ENCODE measurements at places on chromosomes 1 and 21.

- DNase-seq = no peak
Observed at GRCh38 chr1:41351262-41352151, 9.7 kb upstream of the FOXO6 start.

GRCh38 chr1:207972337-207972736 lies 61.4 kb upstream of the CD34 start:
- DNase-seq = no peak

GRCh38 chr21:42847726-42848125 lies 31.6 kb downstream of the WDR4 start:
- no peak for DNase-seq

- no peak for DNase-seq
Observed at GRCh38 chr1:178057141-178057765, 36.7 kb upstream of the RASAL2 start.

- no peak for DNase-seq
Observed at GRCh38 chr1:236421022-236421421, 26.9 kb downstream of the EDARADD start.

DNA sequence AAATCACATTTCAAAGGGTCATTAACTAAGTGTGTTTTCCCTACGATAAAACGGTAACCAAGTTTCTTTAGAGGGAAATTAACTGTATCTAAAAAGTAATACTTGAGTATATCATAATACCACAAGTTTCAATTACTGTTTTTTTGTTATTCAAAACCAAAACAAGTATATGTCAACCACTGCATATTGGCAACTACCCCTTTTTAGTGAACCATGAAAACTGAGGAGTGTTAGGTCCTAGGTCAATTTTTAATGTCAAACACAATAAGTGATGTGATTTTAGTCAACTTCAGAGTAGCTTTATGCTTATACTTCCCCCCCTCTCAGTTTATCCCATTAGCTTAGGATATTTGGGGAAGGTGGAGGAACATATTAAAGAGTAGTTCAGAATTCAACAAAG lies 10.4 kb downstream of the NSL1 start:
- no peak for DNase-seq

- no peak for DNase-seq
Observed at GRCh38 chr1:32116531-32116930, 8.7 kb downstream of the KPNA6 start.

DNA sequence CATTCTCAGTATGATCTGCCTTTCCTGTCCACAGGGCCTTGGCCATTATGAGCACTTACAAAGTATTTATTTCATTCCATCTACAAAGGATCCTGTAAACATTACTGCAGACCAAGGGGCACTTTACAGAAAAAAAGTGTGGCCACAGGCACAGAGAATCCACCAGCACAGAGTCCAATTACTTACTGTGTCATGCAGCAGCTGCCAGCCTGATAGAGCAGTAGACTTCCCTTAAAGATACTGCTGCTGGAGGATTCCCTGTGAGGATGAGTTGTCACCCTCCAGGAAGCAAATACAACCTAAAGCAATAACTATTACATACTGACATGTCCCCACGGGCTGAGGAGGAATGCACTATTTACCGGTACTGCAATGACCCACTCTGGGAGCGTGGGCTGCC lies 97.1 kb upstream of the COG2 start:
- DNase-seq = no peak

- DNase-seq = no peak
Observed at GRCh38 chr1:31949862-31950261, 11.7 kb upstream of the PTP4A2 start.

DNA sequence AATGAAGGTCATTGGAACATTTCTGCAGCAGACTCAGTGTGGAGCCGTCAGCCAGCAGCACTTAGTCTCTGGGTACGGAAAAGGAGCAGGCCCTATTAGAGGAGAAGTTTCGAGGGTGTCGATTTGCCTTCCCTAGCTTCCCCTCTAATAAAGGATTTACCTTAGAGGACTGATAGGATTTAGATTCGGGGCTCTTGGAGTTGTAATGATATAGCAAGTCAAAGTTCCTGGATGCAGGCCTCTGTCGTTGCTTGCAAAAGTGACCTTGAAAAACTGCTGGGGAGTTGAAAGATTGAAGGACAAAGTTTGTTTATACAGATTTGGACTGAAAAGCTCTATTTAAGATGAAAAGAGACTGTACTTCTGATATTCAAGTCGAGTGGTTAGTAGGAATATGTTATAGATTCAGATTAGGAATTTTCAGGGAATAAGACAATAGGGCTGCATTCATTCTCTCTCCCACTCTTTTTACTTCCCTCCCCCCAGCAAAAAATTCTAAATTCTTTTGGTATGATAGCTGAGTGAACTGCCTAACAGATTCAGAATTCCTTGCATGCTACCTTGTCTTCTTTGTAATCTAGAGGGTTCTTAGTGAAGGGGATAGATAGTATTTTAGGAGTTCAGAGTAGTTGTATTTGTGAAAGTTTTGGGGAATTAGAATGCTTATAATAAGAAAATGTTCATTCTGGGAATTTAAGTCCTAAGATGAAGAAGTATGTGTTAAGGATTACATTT lies 19.2 kb downstream of the NFYC start:
- no peak for DNase-seq

DNA sequence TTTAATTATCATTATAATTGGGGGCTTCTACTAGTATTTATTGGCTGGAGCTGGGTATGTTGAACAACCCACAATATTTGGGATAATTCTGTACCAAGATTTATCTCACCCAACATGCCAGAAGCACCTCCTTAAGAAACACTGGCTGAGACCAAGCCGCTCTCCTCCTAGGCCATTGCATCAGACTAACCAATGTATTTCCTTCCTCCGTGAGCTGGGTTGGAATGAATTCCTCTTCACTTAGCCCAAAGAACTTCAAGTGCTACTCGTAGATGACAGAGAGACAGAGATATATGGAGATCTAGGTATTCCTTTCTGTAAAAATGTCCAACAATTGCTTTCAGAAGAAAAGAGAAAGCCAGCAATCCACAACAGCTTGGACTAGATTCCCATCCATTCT lies 87.2 kb upstream of the ETS2 start:
- no peak for DNase-seq

GRCh38 chr21:38520511-38520910 lies 22.2 kb upstream of the ERG start:
- no peak for DNase-seq

DNA sequence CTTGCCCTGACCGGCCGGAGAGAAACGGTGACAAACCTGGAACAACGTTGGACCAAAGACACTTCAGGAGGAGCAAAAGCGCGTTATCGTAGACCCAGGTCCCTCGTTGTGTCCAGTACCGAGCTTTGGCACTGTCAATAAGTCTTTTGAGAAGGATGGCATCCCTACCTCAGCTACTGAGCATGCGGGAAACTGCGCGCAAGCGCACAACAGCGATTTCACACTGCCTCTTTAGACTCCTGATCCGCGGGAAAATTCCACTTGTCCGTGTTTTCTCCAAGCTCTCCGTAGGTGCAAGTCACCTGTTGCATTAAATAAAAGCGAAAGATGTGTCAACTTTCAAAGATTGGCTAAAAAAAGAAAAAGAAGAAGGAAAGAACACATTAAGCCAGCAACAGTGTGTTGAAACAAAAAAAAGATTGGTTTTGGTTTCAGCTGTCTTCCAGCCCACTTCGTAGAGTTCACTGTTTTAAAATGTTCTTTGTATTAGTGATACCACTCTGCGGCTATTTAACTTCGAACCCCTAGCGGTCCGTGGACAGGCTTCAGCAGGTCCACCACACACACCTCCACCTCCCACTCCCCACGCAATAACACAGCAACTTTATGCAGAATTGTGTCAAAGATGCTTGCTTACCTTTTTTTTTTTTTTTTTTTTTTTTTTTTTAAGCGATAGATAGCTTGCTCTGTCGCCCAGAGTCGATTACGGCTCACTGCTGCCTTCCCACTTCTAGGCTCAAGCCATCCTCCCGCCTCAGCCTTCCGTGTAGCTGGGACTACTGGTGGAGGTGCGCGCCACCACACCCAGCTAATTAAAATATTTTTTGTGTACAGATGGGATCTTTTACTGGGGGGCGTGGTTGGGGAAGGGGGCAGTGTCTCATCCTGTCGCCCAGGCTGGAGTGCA lies at the start of gene BPNT1:
Gene BPNT1 (minus strand): TSS at position 139 of the 907 bp plus-strand sequence. CDS start 9,942 bp downstream, outside the sequence.
- peak; percentile 98 for DNase-seq

DNA sequence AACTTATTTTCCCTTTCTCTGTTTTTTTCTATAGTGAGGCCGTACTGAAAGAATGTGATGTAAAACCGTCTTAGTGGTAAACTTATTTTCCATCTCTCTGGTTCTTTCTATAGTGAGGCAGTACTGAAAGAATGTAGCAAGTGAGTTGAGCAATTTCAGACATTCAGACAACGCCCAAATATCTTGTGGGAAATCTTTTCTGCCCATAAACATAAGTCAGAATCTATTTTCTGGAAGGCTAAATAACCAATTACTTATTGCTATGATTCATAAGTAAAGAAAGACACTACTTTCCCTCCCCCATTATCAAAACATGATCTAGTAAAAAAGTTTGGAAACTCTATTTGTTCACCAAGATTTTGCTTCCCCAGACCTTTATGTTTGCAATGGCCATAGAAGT lies 18.8 kb upstream of the SCCPDH start:
- DNase-seq = no peak

GRCh38 chr1:157325220-157325619 lies 187.0 kb upstream of the ETV3 start:
- no peak for DNase-seq

DNA sequence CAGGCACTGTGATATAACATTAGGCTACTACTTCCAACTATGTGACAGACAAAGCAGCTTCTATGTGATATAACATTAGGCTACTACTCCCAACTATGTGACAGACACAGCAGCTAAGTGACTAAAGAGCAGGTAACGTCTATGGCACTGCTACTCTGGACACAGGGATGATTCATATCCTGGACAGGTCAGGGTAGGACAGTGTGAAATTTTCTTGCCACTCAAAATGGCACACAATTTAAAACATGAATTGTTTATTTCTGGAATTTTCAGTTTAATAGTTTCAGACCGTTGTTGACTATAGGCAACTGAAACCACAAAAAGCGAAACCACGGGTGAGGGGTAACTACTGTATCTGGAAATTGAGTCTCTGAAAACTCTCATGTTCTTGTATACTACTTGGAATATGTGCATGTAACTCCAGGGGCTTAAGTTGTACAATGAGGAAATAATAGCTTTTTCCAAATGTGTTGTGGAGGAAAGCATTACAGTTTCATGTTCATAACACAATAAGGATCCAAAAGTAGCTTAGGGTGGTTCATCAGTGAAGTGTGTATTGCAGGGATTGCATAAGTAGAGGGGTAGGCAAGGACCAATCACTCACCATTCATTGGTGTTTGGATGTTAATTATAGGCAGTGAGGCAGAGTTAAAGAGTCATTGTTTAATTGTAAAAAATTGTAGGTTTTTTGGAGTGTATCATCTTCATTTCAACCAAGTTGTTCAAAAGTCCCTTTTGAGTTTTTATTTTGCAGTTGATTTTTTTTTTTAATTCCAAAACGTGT lies 5.3 kb downstream of the DTL start:
- DNase-seq = no peak

- DNase-seq = no peak
Observed at GRCh38 chr1:36796733-36797132, 237.6 kb downstream of the GRIK3 start.

DNA sequence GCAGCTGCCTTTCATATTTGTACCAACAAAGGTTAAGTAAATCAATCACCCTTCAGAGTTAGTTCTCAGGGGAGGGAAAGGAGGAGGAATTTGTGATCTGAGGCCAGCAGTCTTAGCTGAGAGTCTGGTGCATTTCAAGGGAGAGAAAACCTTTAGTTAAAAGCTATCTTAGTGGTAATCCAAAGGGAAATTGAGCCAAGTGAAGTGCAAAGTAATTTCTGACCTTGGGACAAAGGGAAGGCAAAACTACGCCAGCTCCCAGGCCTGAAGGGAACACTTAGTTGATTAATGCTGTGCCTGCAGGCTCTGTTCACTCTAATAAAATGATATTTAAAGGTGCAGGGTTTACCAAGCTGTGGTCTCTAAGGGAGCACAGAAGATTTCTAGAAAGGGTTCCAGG lies 23.1 kb upstream of the FMOD start:
- no peak for DNase-seq

DNA sequence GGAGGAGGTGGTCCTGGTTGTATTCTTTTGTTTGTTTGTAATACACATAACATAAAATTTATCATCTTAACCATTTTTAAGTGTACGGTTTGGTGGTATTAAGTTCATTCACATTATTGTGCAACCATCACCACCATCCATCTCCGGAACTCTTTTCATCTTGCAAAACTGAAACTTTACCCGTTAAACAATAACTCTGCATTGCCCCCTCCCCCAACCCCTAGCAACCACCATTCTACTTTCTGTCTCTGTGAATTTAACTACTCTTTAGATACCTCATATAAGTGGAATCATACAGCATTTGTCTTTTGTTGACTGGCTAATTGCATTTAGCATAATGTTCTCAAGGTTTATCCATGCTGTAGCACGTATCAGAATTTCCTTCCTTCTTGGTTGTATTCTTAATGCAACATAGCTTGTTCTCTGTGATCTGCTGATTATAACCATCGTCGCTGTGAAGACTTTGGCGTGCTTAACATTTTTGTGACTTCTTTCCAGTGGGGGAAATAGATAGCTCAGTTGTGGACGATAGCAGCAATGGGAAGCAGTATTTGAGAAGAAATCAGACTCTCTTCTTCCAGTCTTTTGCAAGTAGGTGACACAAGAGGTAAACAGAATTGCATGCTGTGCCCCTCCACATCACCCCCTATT lies 117.5 kb upstream of the HOOK1 start:
- no peak for DNase-seq

DNA sequence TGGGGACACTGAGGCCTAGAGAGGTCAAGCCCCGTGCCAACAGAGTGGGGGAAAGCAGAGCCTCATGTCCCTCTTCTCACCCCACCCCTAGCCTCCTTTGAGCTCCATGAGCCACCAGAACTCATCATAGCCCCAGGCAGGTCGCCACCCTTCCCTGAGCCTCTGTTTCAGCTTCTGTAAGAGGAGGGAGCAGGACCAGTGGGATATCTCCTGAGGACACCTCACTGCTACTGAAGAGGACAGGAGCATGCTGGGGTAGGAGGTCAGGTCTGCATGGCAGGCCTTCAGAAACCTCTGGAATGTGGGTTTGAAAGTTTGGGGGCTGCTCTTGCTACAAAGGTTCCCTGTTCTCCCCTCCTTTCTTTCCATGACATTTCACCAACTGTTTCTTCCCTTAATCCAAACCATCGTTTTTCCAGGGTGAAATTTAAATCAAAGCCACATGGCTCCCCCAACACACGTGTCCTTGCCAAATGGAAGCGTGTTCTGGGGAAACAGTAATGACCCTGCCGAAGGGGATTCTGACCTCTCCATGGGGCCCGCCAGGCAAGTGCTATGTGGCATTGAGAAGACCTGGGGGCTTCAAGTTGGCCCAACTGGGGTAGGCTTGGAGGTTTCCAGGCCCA lies 88.1 kb upstream of the RUNX3 start:
- no peak for DNase-seq

All from CD4-positive, alpha-beta T cell (primary cell).